ENCODE measurements at places on chromosomes 2 and 18.

- H3K36me3 ChIP-seq, result peaks cover 3% of the 10 kb centered on the region
- no peaks in the 10 kb centered on the region for H3K27me3 ChIP-seq
These were observed 50.6 kb upstream of the TFCP2L1 start for GRCh38 chr2:121335294-121336290.

DNA sequence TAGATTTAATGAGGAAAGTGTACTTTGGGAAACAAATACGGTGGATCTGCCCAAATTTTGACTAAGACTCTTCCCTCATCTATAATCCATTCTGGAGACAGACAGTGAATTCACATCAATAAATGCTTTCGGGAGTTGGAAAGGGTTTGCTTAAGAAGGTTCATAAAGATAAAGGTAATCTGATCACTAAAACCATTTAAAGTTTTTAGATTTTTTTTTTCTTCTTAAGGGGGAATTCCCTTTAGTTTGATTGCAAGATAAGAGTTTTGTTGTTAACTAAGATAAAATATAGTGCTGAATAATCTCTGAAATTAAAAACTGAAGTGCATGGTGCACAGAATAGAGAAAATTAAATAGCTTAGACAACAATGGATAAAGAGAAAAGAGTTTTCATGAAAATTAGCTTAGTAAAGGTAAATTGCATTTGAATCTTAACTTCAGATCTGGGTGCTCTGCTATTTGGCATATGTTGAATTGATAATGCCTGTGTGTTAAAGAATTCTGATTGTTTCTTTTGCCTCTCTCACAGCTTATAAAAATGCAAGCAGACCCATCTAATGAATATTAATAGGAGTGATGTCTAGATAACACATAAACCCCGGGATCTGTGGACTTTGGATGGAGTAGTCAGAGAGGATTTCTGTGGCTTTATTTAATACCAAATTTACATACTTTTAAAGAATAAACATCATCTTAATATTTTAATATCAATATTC lies 100.8 kb downstream of the MEIS1 start:
- no peaks in the 10 kb centered on the region for H3K27me3 ChIP-seq
- no peak for DNase-seq
- no peaks in the 10 kb centered on the region for H3K4me1 ChIP-seq
- H3K27ac ChIP-seq, result no peak overlapping the region

DNA sequence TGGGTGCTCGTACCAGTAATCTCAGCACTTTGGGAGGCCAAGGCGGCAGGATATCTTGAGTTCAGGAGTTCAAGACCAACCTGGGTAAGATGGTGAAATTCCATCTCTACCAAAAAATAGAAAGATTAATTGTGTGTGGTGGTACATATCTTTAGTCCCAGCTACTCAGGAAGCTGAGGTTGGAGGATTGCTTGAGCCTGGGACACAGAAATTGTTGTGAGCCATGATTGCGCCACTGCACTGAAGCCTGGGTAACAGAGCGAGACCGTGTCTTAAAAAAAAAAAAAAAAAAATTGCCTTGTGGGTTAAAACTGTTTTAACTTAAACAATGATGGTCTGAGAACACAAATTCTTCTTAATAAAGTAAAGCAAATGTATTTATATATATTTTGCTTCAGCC lies 49.6 kb downstream of the ATP9B start:
- H3K36me3 ChIP-seq, result peaks cover 25% of the 10 kb centered on the region
- no peaks in the 10 kb centered on the region for H3K27me3 ChIP-seq
- H3K4me1 ChIP-seq, result no peaks in the 10 kb centered on the region
- H3K4me3 ChIP-seq, result no peak overlapping the region
- H3K27ac ChIP-seq, result no peak overlapping the region
- DNase-seq, result no peak

- DNase-seq, result no peak
- no peaks in the 10 kb centered on the region for H3K36me3 ChIP-seq
- peaks cover 1% of the 10 kb centered on the region for H3K4me1 ChIP-seq
- H3K27ac ChIP-seq, result no peak overlapping the region
These were observed 80.0 kb downstream of the EXOC6B start for GRCh38 chr2:72745679-72746368.

DNA sequence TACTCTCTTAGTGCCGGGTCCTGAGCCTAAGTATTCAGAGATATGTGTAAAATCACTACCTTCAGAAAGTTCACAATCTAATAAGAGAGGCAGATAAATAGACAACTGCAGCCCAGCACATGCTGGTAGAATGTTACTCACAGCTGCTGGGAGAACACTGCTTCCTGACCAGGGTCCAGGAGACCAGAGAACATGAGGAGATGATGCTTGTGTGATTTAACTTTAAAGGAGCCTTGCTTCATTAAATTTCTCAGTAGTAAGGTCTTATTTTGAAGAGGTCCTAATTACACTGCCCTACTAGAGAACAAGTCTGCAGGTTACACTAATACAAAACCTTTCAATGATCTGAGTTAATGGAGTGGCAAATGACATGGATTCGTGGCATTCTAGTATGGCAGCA lies 209.9 kb upstream of the TRIB2 start:
- peaks cover 15% of the 10 kb centered on the region for H3K36me3 ChIP-seq
- H3K4me3 ChIP-seq, result peak overlapping the region; percentile 4
- H3K27ac ChIP-seq, result peak overlapping the region; percentile 17
- H3K4me1 ChIP-seq, result peaks cover 46% of the 10 kb centered on the region
- no peak for DNase-seq

- peaks cover 40% of the 10 kb centered on the region for H3K27me3 ChIP-seq
- no peak for DNase-seq
- peak overlapping the region; percentile 20 for H3K27ac ChIP-seq
- peak overlapping the region; percentile 76 for H3K4me3 ChIP-seq
- no peaks in the 10 kb centered on the region for H3K36me3 ChIP-seq
- peaks cover 10% of the 10 kb centered on the region for H3K4me1 ChIP-seq
These were observed 589 bp upstream of the SGPP2 start for GRCh38 chr2:222423632-222424275.

- H3K4me3 ChIP-seq, result no peak overlapping the region
- DNase-seq, result no peak
- no peak overlapping the region for H3K27ac ChIP-seq
These were observed 253.9 kb downstream of the OSR1 start for GRCh38 chr2:19104503-19104902.

DNA sequence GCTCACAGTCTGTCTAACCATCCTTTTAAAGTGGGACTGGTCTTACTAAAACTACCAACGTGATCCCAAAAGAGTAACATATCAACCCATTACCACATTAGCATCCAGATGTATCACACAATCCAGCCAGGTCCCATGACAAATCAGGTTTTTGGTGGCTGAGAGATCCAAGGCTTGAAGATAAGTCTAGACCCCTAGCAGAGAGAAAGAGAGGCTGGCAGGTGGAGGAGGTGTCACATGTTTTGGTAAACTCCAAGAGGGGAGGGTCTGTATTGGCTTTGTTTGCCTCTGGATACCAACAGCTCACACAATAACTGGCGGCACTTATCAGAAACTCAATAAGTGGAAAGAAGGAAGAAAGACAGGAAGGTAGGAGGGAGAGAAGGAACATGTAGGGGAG lies 357.6 kb downstream of the SS18 start:
- no peak overlapping the region for H3K4me3 ChIP-seq
- no peak overlapping the region for H3K27ac ChIP-seq
- H3K36me3 ChIP-seq, result no peaks in the 10 kb centered on the region
- no peaks in the 10 kb centered on the region for H3K27me3 ChIP-seq
- H3K4me1 ChIP-seq, result no peaks in the 10 kb centered on the region
- no peak for DNase-seq

Data from activated naive CD8-positive, alpha-beta T cell treated with anti-CD3 and anti-CD28 coated beads, Interleukin-2, amount 10 ng/mL, durations not matched to agents 7 days and 5 days (primary cell).